ENCODE measurements at places on chromosomes 4 and X. TPM values are rescaled to one million over a fixed set of nuclear protein-coding genes. Genes with fewer than 3 reads are reported as not detected.

Gene TMEM255A
- 0.20 TPM for polyA plus RNA-seq

Gene MGAT4D
- not detected for polyA plus RNA-seq

DNA sequence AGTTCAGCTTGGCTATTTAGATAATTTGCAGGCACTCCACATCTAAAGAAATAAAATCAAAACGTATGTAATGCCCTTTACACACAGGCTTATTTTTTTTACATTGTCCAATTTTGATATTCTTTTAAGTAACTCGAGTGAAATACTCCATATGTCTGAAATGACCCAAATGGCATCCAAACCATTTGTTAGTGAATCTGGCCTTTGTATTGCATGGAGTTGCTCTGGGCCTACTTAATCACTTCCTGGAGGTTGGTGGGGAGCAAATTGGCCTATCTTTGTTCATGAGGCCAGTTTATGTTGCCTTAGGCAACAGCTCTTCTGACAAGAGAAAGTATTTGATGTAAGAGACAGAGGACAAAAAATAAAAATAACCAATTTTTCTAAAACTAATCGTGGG lies 47.6 kb upstream of the TMEM131L start:
- H3K36me3 ChIP-seq = no peaks in the 10 kb centered on the region
- no peaks in the 10 kb centered on the region for H3K4me1 ChIP-seq
- DNase-seq = no peak

DNA sequence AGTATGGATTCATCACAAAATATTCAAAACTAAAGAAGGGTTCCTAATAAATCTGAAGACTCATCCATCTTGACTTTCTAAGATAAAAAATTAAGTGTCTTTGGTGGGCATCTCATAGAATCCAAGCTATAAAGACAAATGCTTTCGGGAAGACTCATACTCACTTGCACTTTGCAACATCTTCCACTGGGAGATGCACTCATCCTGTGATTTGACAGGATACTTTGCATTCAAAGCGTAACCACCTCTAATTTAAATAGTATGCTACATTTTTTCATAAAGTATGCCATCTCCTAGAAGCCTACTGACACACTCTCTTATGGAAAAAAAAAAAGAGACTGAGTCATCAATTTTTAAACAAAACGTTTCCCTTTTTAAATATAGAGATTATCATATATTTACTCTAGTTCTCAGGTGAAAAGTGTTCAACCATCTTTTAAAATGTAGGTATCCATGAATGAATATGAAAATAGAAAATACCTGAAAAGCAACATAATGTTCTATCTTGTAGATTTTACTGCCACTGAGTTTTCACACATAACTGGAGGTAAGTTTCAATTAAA lies 119.6 kb downstream of the KLHL13 start:
- no peak overlapping the region for H3K27ac ChIP-seq
- H3K36me3 ChIP-seq = no peaks in the 10 kb centered on the region
- H3K4me1 ChIP-seq = no peaks in the 10 kb centered on the region
- H3K27me3 ChIP-seq = no peaks in the 10 kb centered on the region
- no peak overlapping the region for H3K4me3 ChIP-seq
- no peak for DNase-seq

Gene SASH3
- 90.1 TPM for polyA plus RNA-seq

GRCh38 chr4:102268355-102268754 lies 76.9 kb downstream of the SLC39A8 start:
- H3K27ac ChIP-seq = no peak overlapping the region
- H3K36me3 ChIP-seq = no peaks in the 10 kb centered on the region
- no peaks in the 10 kb centered on the region for H3K27me3 ChIP-seq
- no peak for DNase-seq

- peaks cover 12% of the 10 kb centered on the region for H3K4me1 ChIP-seq
- H3K27me3 ChIP-seq = peaks cover 23% of the 10 kb centered on the region
- DNase-seq = no peak
- H3K36me3 ChIP-seq = no peaks in the 10 kb centered on the region
Measured at GRCh38 chr4:123624959-123625358, 228.4 kb downstream of the SPRY1 start.

DNA sequence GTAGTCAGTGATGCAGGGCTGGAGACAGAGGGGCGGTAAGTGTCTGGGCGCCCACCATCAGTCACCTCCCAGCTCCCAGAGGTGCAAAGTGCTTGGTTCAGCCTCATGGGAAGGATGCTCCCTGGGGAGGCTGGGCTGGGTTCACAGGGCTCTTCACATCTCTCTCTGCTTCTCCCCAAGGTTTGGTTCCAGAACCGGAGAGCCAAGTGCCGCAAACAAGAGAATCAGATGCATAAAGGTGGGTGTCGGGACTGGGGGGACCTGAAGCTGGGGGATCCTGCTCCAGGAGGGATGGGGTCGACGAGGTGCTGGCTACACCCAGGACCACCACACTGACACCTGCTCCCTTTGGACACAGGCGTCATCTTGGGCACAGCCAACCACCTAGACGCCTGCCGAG lies 10.1 kb downstream of the SHOX start:
- H3K27me3 ChIP-seq = peaks cover 50% of the 10 kb centered on the region
- H3K4me1 ChIP-seq = no peaks in the 10 kb centered on the region
- no peaks in the 10 kb centered on the region for H3K36me3 ChIP-seq
- no peak overlapping the region for H3K27ac ChIP-seq

DNA sequence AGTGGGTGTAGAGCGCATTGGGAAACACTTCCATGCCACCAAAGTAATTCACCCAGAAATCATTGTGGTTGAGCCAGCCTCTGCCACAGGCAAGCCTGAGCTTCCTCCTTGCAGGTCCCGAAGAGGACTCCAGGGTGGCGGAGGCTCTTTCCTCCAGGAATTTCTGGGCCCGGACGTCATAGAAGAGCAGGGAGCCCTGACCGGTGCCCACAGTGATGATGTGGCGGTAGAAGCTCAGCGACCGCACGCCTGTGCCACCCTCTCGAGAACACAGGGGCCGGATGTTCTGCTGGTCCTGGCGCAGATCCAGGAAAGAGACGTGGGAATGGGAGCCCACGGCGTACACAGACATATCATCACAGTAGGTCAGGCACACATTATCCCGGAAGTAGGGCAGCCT lies 1.3 kb downstream of the DCAF12L1 start:
- H3K27ac ChIP-seq = no peak overlapping the region
- no peak overlapping the region for H3K4me3 ChIP-seq
- H3K36me3 ChIP-seq = no peaks in the 10 kb centered on the region
- H3K4me1 ChIP-seq = peaks cover 4% of the 10 kb centered on the region

Gene DCAF4L1
- 0.30 TPM for polyA plus RNA-seq

Gene GUCY1A1
- 8.0 TPM for polyA plus RNA-seq

- H3K4me3 ChIP-seq = no peak overlapping the region
- DNase-seq = no peak
- H3K27ac ChIP-seq = peak overlapping the region; percentile 64
- H3K36me3 ChIP-seq = peaks cover 6% of the 10 kb centered on the region
- no peaks in the 10 kb centered on the region for H3K27me3 ChIP-seq
Measured at GRCh38 chr4:52711834-52712250, 39.4 kb downstream of the ERVMER34-1 start.

- H3K27ac ChIP-seq = no peak overlapping the region
- no peak for DNase-seq
Measured at GRCh38 chrX:113594123-113594841, 753.7 kb upstream of the AMOT start.

DNA sequence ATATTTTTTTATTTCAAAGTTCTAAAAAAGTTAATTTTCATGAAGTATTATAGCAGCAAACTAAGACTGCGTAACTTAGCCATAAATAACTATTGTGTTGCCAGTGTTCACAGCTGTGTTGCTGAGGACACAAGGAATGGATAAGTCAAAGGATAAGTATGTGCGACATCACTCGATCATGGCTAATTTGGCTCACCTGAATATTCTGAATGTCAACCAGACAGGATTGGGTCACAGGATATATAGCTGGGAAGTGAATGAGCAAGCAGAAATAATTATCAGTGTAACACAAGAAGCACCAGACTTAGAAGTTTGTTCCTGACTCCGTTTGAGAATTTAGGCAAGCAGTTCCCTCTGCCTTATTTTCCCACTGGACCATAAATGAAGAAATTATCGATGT lies 33.9 kb downstream of the PRDM8 start:
- no peaks in the 10 kb centered on the region for H3K4me1 ChIP-seq
- no peaks in the 10 kb centered on the region for H3K36me3 ChIP-seq
- no peak overlapping the region for H3K27ac ChIP-seq
- DNase-seq = no peak
- no peak overlapping the region for H3K4me3 ChIP-seq

DNA sequence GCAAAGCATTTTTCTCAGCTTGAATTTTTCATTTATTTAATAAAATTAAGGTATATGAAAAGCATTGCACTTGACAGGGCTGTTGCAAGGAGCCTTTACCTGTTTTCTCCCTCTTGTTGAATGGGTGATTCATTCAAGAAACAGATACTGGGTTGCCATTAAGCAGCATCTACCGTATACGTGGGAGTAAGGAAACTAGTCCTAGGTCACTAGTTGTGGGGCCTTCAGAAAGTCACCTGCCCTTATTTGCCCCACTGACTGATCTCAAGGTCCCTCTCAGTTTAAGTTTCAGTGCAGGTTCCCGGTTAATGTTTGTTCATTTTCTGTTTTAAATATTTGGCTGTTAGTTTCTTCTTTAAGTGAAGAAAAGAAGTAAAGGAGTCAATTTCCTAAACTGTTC lies 34.0 kb downstream of the LHFPL1 start:
- no peak overlapping the region for H3K4me3 ChIP-seq
- no peaks in the 10 kb centered on the region for H3K27me3 ChIP-seq
- H3K4me1 ChIP-seq = no peaks in the 10 kb centered on the region
- no peaks in the 10 kb centered on the region for H3K36me3 ChIP-seq
- H3K27ac ChIP-seq = no peak overlapping the region

- H3K36me3 ChIP-seq = no peaks in the 10 kb centered on the region
- no peaks in the 10 kb centered on the region for H3K27me3 ChIP-seq
- peak overlapping the region; percentile 11 for H3K4me3 ChIP-seq
- DNase-seq = peak; percentile 40
- peak overlapping the region; percentile 84 for H3K27ac ChIP-seq
Measured at GRCh38 chr4:139014371-139015268, 961 bp upstream of the NOCT start.

GRCh38 chr4:70997036-70997435 lies 3.6 kb downstream of the DCK start:
- no peaks in the 10 kb centered on the region for H3K36me3 ChIP-seq
- H3K27me3 ChIP-seq = no peaks in the 10 kb centered on the region
- H3K4me3 ChIP-seq = no peak overlapping the region

Measured in lung (tissue), 17 donors.